ENCODE measurements at places on chromosomes 16 and 17.

GRCh38 chr17:59376506-59376905 lies 45.1 kb downstream of the YPEL2 start:
- DNase-seq = no peak

- DNase-seq = no peak
Observed at GRCh38 chr17:7551396-7551795, 2.5 kb downstream of the TNFSF12 start.

DNA sequence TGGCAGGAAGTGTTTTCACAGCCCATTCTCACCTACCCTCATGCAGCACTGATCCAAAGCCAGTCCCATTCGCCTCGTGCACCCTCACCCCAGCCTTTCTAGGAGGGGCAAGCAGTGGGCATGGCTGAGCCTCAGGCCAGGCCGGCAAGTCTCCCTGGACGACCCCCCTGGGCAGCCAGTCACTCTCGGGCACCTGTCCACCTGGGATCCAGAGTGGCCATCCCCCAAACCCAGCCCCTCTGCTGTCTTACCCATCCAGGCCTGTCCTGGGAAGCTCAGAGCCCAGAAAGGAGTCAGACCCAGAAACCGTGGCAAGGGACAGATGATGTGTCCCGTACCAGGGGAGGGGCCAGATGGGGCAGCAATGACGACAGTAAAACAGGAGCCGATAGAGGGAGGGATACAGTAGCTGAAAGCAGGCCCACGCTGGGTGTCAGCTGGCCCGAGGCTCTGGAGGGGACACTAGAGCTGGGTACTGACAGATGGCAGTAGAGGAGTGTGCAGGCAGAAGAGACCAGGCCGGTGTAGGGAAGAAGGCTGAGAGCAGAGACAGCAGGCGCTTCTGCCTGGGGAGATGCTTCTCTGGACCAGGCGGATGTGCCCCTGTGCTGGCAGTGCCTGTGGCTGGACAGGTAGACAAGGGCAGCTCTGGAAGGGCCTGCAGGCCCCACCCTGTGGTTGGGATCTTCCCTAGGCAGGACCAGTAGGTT lies 5.8 kb downstream of the CMTM3 start:
- no peak for DNase-seq

DNA sequence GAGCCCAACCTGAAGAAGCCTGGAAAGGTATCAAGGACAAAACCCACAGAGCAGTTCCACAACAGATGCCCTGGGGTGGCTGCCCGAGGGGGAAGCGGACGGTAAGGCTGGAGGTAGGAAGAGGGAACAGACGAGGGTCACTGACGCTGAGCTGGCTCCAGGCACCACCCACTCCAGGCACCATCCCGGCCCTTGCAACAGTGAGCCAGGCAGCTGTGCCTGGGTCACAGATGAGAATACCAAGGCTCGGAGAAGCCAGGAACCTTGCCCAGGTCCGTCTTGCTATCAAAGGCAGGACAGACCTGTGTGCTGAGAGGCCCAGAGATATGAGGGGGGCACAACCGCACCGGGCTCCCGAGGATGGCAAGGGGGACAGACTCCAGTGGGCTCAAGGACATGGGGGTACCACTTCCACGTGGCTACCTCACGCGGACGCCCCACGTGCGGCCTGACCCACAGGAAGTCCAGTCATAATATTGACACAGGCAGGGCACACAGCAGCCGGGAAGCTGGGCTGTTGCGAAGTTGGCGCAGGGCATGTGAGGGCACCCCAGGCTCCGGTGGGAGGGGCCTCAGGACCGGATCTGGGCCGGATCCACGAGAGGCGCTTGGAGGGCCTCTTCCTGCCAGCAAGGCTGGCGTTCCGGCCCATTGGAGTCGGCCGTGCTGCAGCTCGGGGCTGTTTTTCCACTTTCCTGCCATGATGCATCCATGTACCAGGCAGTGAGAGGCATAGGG lies 29.9 kb downstream of the PEMT start:
- no peak for DNase-seq

DNA sequence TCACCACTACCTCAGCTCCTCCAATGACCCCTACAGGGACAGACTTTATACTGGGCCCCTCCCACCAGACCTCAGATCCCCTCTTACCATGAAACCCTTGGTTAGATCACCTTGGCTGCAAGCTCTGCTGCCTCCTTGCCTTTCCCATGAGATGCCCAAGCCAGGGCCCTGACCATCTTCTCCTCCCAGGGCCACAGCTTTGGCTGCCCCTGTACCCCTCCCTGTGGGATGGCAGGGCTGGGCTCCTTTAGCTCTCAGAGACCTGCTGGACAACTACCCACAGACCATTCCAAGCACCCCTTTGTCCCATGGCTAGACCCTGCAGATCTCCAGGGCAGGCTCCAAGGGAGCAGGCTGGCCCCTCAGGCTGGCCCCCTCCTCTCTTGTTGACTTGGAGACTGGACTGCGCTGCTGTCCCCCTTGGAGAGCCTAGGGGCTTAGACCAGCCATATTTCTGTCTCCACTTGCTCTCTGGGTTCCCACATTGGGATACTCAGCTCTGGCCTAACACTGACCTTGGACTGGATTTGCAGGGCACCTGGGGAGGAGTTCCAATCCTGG lies 1692.7 kb downstream of the TP53TG3F start:
- DNase-seq = no peak

DNA sequence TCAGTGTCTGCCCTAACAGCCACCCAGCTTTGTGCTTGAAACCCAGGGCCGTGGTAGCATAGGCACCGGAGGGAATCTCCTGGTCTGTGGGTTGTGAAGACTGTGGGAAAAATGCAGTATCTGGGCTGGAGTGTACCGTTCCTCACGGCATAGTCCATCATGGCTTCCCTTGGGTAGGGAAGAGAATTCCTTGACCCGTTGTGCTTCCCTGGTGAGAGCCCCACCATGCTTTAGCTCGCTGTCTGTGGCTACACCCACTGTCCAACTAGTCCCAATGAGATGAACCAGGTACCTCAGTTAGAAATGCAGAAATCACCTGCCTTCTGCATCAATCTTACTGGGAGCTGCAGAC lies 67.3 kb downstream of the ATF7IP2 start:
- no peak for DNase-seq

DNA sequence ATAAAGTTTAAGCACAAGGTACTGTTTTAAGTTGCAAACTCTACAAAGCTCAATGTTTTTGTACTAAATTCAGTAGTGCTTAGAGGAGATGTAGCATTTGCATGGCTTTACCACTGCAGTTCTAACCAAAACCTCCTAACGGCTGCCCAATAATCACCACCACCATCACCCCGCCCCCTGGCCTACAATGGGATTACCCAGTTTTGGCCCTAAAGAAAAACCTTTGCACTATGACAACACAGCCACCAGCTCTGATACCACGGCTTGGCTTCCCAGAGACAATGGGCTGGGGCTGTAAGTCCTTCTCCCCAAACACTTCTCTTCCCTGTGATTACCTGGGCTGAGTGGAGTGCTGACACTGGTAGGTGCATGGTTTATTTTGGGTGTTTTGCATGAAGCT lies 58.4 kb upstream of the MTMR4 start:
- DNase-seq = no peak

GRCh38 chr17:61444075-61444474 lies 8.1 kb upstream of the TBX4 start:
- no peak for DNase-seq

- no peak for DNase-seq
Observed at GRCh38 chr17:50154604-50155003, 4.1 kb upstream of the PPP1R9B start.

GRCh38 chr17:64174686-64175456 lies 44.9 kb upstream of the ERN1 start:
- DNase-seq = no peak

DNA sequence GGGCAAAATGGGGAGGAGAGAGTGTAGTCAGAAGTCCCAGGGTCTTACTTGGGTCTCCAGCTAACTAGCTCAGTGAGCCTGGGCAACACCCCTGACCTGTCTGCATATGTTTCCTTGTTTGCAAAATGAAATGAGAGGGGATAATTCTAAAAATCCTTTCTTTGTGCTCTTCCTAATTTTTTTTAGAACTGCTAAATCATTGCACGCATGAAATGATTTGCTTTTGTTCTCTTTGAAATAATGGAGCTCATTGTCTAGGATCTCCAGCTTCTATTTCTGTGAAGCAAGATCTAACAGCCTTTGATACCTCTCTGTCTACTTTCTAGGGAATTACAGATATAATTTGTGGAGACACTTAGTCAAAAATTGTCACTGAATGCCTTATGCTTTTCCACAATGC lies 181.3 kb downstream of the CDH13 start:
- no peak for DNase-seq

DNA sequence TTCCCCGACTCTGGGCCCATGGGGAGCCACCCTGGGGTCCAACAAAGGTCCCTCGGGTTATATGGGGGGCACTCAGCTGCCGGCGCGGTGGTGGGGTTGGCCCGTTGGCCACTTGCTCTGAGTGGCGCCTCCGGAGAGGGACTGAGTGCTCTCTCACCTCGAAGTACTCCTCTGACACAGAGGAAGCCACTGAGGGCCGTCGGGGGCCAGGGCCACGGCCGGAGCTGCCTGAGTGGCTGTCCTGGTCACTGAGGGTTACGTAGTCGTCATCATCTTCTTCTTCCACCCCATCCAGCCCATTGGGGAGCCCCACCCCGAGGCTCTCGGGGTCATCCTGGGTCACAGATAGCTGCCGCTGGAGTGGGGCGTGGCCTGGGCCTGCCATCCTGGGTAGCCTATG lies 25.7 kb downstream of the SLC5A10 start:
- DNase-seq = no peak

DNA sequence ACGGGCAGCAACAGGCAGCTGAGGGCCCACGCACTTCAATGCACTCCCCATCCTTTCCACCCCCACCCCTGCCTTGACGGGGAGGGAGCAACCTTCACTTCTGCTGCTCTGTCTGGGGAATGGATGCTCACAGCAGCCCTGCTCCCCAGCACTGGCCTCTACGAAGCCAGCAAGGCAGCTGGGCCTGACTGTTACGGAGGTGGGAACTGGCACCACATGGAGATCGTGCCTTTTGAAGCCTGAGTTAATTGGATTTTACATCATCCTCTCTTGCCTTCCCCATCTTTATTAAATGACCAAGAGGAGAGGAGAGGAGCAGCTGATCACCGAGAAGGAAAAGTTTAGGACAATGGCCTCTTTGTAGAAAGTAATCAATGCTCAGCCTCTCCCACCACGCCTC lies 187.0 kb upstream of the RPL38 start:
- DNase-seq = no peak

DNA sequence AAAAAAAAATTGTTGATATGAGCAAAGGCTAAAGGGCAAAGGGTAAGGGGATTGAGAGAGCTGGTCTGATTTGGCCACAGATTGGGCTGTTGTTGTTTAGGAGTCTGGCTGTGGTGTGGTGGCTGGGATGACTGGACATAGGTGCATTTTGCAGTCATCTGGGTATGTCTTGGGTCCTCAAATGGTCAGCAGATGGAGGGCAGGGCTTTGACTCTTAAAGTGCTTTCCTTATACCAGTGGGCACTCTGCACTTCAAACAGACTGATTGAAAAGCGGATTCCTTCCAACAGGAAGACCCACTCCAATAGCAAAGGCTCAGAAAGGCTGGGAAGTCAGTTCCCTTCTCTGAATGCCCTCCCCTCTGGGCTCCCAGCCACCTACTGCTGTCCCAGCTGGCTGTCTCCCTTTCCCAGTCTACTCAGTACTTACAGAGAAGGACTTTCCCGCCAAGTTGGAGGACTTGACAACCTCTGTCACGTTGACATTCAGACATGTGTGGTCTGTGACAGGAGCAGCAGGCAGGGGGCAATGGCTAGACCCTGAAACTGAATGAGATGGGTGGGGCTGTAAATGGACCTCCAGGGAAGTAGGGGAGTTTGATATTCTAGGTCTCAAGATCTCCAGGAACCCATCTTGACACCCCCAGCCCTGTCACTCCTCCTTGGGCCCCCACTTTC lies 19.6 kb upstream of the MFSD6L start:
- no peak for DNase-seq

GRCh38 chr16:24077292-24077691 lies 178.8 kb upstream of the CACNG3 start:
- no peak for DNase-seq

DNA sequence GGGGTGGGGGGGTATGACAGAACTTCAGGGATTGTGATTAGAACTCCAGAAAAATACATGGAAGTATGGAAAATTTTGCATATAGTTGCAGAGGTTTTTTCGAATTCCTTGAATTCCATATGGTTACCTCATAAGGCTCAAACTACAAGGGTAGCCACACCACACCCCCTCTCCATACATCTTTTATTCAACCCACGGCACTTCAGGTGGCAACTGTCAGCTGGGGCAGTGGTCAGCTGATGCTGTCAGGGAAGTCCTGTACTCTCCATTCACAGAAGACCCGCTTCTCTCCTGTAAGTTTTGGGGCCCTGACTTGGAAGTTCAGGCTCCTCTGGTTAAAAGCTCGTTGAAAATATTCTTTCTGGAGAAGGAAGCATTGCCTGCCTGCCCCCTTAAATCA lies 57.5 kb upstream of the CLEC19A start:
- DNase-seq = no peak

DNA sequence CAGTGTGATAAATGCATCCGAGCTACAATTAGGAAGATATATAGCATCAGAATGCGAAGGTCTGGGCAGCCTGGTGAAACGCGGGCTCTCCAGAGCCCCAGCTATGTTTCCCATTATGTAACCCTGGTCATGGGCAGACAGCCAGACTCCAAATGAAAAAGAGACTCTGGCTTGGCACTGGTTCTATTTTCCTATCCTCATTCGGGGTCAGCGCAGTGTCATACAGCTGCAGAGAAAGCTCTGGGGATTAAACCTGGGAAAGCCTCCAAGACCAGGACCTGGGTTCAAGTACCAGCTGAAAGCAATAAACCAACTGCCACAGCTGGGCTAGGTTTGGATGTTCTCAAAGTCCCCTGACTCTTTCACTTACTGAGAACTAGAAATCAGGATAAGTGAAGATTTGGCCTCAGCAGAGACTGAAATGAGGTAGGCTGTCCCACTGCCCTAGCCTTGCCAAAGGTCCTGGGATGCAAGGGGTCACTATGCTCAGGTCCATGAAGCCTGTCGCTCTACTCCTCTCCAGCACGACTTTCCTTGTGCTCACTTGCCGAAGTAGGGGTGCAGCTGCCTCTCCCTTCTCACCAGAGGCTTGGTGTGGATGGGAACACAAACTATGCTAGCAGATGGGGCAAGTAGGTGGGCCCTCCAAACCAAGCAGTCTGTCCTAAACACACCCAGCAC lies 123.8 kb downstream of the SMG6 start:
- peak; percentile 87 for DNase-seq

GRCh38 chr17:50129728-50130558 lies at the start of gene SAMD14:
Gene SAMD14, minus strand, starts transcription at chr17:50130160. Its CDS starts 5,201 bp downstream, at chr17:50124959.
- DNase-seq = no peak

- no peak for DNase-seq
Observed at GRCh38 chr16:87976665-87977064, 25.4 kb downstream of the BANP start.
